Thymus (tissue), 14 donors: ENCODE measurements at places on chromosomes 5 and 9. TPM values are rescaled to one million over a fixed set of nuclear protein-coding genes. Genes with fewer than 3 reads are reported as not detected.
A peak's percentile ranks its signal among the peaks of the same experiment; 100 is the strongest.

Gene SEMA5A
- 2.5 TPM for total RNA-seq

Gene ANKRD18A
- 2.8 TPM for total RNA-seq

Gene C5orf46
- 0.14 TPM for total RNA-seq

Gene TLR4
- 8.5 TPM for total RNA-seq

Gene PCDHB2
- 0.24 TPM for total RNA-seq

Gene GDF9
- total RNA-seq: 0.47 TPM

Gene NOP16
- total RNA-seq: 19.5 TPM

Gene PFN3
- not detected for total RNA-seq

DNA sequence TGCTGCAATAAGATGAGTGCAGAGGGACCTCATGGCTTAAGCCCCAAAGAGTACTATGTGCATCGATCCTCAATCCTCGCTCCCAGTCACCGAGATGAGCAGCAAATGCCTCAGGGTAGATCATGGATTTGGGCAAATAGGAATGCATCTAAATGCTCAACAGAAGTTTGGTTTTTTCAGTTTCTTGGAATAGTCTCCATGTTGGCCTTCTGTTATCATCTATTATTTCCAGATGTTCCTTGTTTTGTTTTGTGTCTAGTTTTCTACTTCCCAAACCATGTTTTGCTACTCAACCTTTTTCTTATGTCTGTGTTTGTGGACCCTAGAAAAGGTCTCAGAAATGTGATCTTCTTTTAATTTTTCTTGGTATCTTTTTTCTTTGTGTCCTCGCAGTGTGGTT, 43.5 kb upstream of the RASGRF2 start:
- no peak for DNase-seq

DNA sequence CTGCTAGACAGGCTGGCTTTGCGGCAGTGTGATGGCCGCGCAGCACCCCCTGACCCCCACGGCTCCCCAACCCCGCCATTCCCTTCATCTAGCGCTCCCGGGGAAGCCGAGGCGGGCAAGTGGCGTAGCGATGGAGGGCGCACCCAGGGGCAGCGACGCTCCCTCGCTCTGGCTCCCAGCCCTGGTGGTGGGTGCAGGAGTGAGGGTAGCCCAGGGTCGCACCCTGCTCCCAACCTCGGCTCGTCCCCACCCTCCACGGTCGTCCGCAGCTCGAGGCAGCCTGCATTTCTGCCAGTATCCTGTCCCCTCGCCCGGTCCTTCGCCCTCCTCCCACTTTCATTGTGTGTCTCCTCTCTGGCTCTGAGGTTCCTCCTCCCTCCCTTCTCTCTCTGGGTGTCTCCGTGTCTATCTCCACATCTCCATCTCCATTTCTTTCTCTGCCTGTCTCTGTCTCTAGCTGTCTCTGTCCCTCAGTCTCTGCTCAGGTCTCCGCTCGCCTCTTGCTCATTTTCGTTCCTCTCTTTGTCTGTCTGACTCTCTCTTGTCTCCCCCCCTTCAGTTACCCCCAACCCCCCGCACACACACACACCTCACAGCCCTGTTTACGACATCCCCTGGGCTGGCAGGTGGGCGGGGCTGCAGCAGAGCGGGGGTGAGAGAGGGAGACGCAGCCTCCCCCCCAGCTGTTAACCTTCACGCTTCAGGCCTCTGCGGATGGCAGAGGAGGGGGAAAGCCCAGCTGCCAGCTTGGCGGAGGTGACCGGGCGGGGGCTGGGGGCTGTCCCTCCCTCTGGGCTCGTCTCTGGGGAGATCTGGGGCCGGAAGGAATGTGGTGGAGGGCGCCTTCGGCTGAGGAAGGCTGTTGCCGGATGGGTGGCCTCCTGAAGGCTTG, 48.7 kb upstream of the PSD2 start:
- DNase-seq: peak; percentile 41

DNA sequence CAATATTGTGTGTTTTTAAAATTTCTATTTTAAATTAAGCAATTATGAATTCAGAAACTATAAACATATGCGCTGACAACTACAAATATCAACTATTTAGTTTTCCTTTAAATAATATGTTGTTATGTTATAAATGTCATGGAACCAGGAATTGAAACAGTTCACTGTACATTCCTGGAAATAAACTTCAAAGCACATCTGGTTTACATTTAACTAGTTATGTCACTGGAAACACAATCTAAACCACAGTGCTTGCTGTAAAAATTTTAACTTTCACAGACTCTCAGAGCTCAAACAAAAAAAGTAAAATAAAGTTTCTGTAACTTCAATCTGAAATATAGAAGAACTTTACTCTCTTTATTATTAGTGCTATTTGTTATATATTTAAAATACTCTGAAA, 179.2 kb downstream of the FBN2 start:
- no peak for DNase-seq

DNA sequence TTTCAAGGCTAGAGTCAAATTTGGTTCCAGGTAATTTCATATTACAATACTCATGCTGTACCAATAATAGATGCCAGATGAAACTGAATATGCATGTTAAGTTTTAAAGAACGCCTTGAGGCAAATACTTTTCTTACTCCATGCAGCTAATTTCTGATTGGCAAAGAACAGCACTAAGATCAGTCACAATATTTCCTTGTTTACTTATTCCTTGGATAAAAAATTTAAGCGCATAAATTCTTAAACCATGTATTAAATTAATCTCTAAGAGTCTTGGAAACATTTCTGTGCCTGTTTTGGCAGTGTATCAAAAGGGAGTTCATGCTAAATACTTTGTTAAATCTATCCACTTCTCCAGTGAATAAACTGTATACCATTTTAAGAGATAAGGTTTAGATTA, 173.5 kb downstream of the SLC12A2 start:
- no peak for DNase-seq

DNA sequence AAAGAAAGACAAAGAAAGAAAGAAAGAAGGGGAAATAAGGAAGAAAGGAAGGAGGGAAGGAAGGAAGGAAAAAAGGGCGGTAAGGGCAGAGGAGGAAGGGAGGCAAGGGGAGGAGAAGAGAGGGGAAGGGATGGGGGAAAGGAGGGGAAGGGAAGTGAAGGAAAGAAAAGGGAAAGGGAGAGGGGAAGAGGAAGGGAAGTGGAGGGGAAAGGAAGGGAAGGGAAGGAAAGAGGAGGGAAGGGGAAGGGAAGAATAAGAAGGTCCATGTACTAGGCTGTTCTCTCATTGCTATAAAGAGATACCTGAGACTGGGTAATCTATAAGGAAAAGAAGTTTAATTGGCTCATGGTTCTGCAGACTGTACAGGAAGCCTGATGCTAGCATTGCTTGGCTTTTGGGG, 217.1 kb downstream of the ENC1 start:
- DNase-seq: no peak

DNA sequence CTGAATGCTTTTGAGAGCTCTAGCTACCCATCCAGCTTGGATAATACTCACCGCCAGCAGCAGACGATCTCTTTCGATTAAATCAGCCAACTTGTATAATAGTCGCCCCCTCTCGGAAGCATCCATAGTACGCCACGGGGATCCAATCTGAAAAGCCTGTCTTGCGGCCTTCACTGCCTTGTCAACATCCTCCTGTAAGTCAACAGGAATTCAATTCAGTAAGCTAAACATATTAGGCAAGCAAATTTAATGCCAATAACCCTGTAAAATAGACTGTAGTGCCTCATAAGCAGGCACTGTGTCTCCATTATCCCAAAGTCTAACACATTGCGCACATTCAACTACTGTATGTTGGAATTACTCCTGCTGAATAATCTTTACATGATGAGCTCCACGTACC, 22.0 kb downstream of the ALDH1A1 start:
- DNase-seq: no peak

DNA sequence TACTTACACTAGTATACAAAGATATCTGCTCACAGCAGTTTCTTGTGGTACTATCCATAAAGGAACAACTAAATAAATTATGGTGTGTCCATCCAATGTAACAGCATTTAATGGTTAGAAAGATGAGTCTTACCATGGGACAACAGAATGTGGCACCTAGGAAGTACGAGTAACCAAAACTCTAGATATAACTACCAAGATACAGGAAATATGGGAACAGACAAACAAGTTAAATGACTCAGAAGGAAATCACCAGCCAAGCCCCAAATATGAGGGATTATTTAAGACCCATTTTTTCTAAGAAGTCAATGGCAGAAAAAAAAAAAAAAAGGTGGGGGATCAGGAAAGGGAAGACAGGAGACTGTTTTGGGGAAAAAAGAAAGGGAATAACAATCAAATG, 294.8 kb downstream of the PRELID2 start:
- DNase-seq: no peak

- no peak for DNase-seq
These were observed 34.6 kb upstream of the NFIB start for GRCh38 chr9:14348373-14349145.

GRCh38 chr9:71725590-71726338, 42.5 kb downstream of the CEMIP2 start:
- no peak for DNase-seq

DNA sequence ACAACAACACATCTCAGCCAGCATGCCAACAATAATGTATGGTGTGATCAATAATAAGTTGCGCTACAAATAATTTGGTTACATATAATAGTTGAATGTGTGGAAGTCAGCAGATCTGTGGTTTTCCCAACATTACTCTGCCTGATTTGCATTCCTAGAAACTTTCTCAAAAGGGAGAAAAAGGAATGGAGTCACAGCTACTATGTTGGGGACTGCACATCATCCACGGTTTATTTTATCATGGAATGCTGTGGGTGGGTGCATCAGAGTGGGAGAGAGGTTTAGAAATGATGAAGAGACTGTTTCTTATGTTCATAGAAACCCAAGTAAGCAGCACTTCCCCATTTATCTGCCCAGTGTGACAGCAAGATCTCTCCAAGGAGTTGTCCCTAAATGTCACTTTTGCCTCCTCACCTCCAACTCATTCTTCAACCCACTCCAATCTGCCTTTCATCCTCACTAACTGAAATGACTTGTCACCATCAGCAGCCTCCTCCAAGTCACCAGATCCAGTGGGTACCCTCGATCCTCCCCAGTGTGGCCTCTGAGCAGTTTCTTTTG, 2.8 kb upstream of the SPOCK1 start:
- DNase-seq: no peak

GRCh38 chr5:100647461-100648230, 112.5 kb downstream of the FAM174A start:
- DNase-seq: peak; percentile 28

- DNase-seq: no peak
These were observed 80.5 kb upstream of the HSPA9 start for GRCh38 chr5:138655530-138656190.

- DNase-seq: no peak
These were observed 33.5 kb downstream of the SPEF2 start for GRCh38 chr5:35651002-35651756.

DNA sequence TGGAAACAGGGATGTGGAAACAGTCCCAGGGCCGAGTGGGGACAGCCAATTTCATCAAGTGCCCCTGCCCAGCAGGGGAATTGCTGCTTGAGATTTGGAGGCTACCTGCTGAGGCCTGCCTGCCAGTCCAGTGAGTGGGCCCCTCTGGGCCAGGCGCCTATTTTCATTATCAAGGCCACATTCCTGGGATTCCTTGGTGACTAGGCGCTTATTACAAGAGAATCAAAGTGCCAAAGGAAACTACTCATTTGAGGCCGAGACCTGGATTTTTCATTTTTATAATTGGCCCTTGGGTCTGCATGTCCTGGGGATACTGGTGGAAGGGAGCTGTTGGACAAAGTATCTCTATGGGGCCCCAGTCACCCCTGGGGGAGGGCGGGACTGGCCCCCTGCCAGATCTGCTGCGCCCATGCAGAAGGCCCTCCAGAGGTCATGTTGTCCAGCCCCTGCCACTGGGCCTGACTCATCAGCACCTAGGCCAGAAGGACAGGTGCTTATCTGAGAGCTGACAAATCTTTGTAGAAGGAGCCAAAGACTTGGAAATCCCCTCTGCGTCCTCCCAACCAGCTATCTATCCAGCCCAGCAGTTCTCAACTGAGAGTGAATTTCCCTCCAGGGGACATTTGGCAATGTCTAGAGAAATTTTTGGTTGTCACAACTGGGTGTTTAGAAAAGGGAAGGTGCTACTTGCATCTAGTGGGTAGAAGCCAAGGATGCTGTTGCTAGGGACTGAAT, 45.6 kb downstream of the FOXI1 start:
- DNase-seq: no peak

GRCh38 chr9:74753650-74754049, 134.1 kb downstream of the TRPM6 start:
- no peak for DNase-seq

GRCh38 chr9:115879451-115879850, 274.1 kb upstream of the PAPPA start:
- DNase-seq: no peak

- DNase-seq: no peak
These were observed 37.1 kb upstream of the RAPGEF6 start for GRCh38 chr5:131671994-131672655.

GRCh38 chr5:170117736-170118135, 12.0 kb downstream of the FOXI1 start:
- DNase-seq: no peak

- DNase-seq: no peak
These were observed 136.7 kb downstream of the CPLANE1 start for GRCh38 chr5:37112383-37112991.

- no peak for DNase-seq
These were observed 127.2 kb downstream of the TLE4 start for GRCh38 chr9:79698967-79699366.

DNA sequence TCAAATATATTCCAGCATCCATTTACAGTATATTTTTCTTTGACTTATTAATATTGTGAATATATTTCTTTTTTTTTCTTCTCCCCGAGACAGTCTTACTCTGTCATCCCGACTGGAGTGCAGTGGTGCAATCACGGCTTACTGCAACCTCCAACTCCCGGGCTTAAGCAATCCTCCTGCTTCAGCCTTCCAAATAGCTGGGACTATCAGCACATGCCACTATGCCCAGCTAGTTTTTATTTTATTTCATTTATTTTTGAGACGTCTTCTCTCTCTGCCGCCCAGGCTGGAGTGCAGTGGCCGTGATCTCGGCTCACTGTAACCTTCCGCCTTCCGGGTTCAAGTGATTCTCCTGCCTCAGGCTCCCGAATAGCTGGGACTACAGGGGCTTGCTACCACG, 7.4 kb upstream of the GLIPR2 start:
- DNase-seq: no peak

DNA sequence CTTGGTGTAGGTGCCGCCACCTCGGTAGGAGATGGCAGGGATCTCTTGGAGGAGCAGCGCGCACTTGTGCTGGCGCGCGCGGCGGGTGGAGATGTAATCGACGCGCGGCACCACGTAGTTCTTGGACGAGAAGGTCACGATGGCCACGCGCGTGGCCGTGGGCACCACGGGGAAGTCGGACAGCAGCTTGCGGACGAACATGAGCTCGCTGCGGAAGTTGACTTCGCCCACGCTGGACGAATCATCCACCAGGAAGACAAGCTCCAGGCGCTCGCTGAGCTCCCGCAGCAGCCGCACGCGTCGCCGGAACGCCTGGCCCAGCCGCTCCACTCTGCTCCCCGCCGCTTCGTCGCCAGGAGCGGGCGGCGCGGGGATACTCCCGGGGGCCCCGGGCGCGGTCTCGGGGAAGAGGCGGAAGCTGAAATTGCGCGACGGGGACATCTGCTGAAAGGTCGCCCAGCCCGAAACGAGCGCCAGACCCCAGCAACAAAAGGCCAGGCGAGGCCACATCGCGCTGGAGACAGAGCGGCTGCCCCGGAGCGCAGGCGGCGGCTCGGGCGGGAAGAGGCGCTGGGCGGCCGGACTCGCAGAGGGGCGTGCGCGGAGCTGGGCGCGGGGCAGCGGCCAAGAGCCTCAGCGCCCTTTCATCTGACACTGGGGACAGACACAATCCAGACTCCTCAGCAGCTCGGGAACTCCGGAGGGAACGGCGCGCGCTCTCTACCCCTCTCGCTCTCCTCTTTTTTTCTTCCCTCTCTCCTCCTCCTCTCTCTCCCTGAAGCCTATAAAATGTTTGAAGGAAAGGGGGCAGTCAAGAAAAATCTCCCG, at the start of gene SVEP1:
Gene SVEP1, minus strand, starts transcription at position 708 of the 828 bp plus-strand sequence. Its CDS starts 198 bp downstream, at position 510.
- DNase-seq: peak; percentile 5
